ENCODE measurements at places on chromosomes 6 and 20.

- no peak for DNase-seq
Measured at GRCh38 chr6:162976141-162976540, 248.4 kb downstream of the PACRG start.

- no peak for DNase-seq
Measured at GRCh38 chr6:138666636-138667035, 106.9 kb upstream of the CCDC28A start.

DNA sequence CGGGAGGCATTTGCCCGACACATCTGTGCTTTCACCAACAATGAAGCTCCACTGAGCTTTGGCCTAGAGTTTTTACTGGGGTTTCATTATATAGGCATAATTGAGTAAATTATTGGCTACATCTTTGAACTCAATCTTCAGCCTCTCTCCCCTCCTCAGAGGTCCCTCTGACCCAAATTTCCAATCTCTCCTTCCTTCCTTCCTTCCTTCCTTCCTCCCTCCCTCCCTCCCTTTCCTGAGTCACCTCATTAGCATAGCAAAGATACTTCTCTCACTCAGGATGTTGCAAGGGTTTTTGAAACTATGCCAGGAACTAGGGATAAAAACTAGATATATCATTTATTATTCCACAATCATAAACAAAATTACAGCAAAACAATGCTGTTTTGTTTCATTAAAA lies 238.2 kb upstream of the PRND start:
- no peak for DNase-seq

DNA sequence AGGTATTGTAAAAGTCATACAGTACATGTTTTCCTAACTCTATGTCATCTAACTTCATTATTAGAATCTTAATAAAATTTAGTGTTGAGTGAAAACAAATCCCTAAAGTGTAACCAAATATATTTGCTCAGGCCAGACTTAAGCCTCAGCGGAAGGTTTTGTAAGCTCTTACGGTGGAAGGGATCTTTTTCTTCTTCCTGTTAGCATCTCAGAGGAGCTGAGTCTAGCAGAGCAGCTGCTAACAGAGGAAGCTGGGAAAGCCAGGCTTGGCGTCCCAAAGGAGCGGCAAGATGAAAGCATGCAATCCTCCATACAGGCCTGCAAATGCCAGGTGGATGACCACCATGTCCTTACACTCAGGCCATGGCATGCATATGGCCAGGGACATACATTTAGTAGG lies 72.4 kb downstream of the ADTRP start:
- DNase-seq = no peak

- DNase-seq = peak; percentile 39
Measured at GRCh38 chr20:36314734-36315544, 8.8 kb downstream of the DLGAP4 start.

GRCh38 chr6:25138934-25139415 lies 140.2 kb upstream of the CARMIL1 start:
- no peak for DNase-seq

DNA sequence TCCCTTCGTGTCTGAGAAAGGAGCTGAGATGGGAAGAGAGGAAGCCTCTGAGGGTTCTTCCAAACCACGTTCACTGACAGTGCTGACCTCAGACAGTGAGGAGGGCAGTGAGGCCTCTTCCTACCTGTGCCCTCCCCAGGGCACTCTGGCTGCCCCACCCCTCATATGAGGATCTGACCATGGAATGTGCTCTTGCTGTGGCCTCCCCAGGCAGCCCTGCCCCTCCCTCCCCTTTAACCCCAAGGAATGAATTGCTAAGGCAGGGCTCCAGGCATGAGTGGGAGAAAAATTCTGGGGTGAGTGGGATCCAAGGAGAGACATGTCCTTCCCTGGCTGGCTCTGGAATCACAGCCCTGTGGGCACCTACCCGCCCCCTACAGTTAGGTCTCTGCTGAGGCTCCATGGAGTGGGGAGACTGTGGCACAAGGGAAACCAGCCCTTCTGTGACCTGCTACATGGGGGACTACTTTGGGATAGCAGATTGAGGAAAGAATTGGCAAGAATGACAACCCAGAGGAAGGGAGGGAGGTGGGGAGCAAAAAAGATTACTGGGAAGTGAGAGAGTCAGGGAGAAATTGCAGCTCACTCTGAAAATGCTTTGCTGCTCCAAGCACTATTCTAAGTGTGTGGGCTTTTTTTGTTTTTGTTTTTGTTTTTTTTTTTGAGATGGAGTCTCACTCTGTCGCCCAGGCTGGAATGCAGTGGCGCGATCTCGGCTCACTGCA lies 29.4 kb downstream of the TNXB start:
- DNase-seq = peak; percentile 59

DNA sequence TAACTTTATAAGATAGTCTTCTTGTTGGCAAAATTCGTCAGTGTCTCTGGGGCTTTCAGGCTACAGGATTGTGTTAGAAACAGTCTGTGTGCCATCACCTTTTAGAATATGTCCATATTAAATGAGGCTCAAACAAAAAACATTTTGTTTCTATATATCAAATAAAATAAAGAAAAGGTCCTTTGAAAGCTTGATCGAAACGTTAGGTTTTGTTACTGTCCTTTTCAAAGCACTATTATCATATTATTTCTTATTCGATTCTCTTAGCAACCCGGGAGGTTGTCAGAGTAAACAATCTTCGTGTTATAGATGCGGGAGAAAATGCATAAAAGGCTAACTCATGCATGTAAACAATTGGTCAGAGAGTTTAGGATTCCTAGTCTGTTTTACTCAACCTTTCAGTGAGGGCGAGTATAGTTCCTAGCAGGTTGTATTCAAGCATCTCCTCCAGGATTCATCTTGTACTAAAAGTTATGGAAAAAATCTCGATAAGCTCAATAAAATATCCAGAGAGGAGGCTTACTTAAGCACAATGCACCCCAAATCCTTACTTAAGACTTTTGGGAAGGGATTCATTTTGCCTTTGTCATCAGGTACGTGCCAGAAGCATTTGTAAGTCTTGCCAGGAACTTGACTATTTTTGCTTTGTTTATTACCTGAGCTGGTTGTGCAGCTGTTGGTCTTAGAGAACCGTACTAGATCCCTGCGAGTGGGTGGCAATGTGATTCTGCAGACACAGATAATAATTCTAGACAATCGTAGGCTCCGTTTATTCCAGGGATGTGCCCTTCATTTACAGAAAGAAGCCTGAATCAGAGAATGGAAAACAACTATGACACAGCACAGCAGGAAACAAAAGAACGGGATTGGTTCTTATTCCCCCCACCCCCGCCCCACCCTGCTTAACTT lies 159.6 kb upstream of the ZNF217 start:
- DNase-seq = no peak

DNA sequence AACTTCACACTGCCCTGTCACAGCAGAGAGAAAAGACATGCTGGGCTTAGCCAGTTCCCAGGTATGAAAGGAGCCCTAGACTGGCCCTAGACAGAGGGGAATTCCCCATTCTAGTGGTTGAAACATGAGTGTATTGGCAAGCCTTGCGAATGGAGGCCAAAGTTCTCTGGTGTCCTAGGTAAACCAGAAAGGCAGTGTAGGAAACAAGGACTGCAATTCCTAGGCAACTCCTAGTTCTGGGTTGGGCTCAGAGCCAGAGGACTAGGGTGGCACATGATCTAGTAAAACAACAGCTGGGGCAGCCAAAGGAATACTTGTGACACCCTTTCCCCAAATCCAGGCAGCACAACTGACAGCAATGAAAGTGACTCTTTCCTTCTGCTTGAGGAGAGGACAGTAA lies 265.0 kb upstream of the EPHA7 start:
- no peak for DNase-seq

GRCh38 chr6:161107779-161108730 lies 116.5 kb downstream of the MAP3K4 start:
- DNase-seq = no peak

GRCh38 chr6:50845499-50846143 lies 26.9 kb downstream of the TFAP2B start:
- no peak for DNase-seq

GRCh38 chr6:153170511-153170910 lies 39.4 kb upstream of the RGS17 start:
- DNase-seq = no peak

DNA sequence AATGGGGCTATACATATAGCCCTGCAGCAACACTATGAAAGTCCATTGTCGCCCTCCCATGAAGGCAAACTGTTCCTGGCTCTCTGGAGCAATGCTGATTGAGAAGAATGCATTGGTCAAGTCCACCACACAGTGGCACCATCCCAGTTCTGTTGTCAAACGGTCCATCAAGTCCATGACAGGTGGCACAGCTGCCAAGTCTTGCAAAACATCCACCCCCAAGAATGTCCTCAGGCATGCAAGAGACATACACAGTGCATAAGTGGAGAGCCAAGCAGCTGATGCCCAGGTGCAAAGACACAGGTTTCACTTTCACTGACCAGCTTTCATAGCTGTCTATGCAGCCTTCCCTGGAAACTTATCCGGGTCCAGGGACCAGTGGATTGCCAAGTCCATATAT lies 17.5 kb downstream of the ZNF391 start:
- DNase-seq = no peak

DNA sequence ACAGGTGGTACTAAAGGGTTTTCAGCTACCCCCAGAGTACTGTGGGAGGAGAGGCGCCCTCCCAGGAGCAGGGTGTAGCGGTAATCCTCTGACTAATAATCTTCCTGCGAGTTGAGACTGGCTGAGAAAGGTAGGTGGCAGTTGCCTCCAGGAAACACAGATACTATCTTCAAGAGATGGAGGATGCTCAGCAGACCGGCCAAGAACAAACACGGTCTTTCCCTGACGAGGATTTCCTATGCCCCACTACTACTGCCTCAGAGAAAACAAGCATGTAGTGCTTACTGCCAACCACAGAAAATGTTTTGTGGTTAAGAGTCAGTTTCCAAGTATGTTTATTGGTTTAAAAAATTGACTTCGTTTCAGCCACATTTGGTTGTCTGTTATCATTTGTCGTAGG lies 26.8 kb downstream of the C6orf89 start:
- DNase-seq = no peak

Measured in sciatic nerve (tissue), 2 donors.